Activated CD4-positive, alpha-beta memory T cell treated with anti-CD3 and anti-CD28 coated beads, Interleukin-2, amount 10 ng/mL, durations not matched to agents 7 days and 5 days (primary cell): ENCODE measurements at places on chromosomes 5 and 9. TPM values are rescaled to one million over a fixed set of nuclear protein-coding genes. Genes with fewer than 3 reads are reported as not detected.

Gene PLPPR1
- total RNA-seq: not detected

Gene PCDHB6
- not detected for total RNA-seq

Gene LHX3
- total RNA-seq: not detected

Gene CYSRT1
- total RNA-seq: 0.86 TPM

Gene FST
- total RNA-seq: not detected

Gene DBH
- not detected for total RNA-seq

DNA sequence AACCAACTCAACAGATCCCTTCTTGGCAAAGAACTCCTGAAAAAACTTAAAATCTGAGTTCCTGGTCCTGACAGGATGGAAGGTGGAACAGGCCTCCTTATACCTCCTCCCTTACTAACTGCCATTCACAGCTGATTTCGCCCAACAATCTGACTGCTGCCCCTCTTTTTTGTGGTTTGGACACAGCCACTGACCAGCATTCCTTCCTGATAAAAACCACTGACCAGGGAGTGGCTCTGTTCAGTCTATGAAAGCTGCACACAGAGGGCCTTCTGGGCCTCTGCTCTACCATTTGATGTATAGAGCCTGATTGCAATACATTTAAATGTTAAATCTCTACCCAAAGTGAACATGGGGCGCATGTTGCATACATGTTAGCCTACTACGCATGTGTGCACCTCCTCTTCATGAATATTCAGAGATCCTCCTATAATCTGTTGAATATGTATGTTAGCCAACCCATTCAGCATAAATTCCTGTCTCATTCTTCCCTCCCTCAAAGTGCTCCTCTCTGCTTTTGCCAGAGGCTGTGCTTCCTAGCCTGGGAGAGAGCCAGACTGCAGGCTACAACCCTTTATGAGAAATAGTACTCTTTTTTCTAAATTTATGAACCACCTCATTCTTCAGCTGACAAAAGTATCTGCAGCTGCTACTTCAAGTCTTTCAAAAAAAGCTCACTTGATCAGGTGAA is 93.7 kb upstream of the MRPS30 start:
- H3K27ac ChIP-seq: no peak overlapping the region
- no peaks in the 10 kb centered on the region for H3K4me1 ChIP-seq
- no peaks in the 10 kb centered on the region for H3K36me3 ChIP-seq
- DNase-seq: no peak
- no peaks in the 10 kb centered on the region for H3K27me3 ChIP-seq

DNA sequence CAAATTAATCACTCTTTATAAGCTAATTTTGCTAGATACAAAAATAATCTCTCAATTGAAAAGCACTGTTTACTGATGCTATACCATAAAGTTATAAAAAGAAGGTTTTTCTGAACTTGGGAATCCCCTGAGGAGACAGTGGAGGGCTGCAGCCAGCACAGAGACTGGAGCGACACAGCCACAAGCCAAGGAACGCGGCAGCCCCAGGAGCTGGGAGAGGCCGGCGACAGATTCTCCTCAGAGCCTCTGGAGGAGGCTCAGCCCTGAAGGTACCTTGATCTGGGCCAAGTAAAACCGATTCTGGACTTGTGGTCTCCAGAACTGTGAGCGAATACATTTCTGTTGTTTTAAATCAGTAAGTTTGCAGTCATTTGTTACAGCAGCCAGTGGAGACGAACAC is 3.7 kb downstream of the GFPT2 start:
- H3K4me1 ChIP-seq: peaks cover 4% of the 10 kb centered on the region
- H3K27me3 ChIP-seq: peaks cover 31% of the 10 kb centered on the region
- H3K36me3 ChIP-seq: no peaks in the 10 kb centered on the region
- H3K27ac ChIP-seq: no peak overlapping the region
- no peak overlapping the region for H3K4me3 ChIP-seq

DNA sequence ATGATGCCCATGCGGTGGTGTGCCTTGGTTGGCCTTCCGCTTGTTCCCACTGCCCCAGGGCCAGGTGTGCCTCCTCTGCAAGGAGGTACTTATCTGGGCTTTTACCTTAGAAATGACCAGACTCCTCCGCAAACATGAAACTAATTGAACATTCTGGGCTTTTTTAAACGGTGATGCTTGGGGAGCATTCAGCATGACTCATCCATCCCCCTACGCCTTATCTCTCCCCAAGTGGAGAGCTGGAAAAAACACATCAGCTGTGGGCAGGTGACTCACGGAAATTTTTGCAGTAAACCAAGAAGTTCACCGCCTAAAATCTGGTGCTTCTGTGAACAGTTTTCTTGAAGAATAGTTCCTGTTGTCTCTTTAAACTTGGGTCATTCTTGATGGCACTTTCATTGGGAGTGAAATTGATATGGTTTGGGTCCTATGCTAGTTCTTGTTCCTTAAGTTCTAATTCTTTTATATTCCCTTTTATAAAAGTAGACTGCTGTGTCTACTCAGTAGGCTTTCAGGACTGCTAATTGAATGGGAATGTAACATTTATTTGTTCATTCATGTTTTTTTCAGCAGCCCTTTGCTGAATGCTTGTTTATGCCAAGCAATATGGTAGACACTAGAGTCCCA is 39.6 kb downstream of the SFXN1 start:
- peak overlapping the region; percentile 64 for H3K4me3 ChIP-seq
- DNase-seq: peak; percentile 83
- H3K36me3 ChIP-seq: peaks cover 95% of the 10 kb centered on the region
- H3K27me3 ChIP-seq: no peaks in the 10 kb centered on the region
- peak overlapping the region; percentile 94 for H3K27ac ChIP-seq

DNA sequence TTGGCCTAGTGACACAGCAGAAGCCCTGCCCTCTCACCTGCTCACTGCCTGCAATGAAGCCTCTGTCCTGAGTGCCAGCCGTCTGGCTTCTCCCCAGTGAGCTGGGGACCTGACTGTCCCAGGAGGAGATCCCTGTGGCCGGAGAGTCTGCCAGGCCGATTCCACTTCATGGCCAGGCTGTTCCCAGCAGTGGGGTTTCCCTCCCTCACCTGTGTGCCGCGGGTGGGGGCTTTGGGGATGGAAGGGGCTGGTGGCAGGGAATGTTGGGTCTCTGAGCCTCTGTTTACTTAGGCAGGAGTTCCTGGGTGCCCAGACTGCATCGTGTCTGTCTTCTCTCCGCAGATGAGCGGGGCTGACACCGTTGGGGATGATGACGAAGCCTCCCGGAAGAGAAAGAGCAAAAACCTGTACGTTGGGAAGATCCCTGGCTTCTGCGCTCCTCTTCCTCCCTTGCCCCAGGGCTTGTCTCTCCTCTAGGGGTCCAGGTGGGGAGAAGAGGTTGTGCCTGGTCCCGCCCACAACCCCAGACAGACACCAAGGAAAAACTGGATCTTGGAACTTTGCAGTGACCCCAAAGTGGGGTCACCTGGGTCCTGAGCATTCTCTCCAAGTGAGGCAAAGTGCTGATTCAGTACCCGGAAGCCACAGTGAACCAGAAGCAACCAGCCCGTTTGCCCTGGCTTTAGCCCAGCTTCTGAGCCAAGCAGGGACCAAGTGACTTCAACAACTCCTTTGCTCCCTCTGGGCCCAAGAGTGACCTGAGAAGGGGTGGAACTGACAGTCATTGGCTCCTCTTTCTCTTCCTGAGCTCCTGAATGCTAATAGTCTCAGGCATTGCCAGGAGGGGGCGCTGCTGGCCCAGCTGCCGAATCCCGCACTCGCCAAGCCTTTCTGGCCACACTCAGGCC is 127.7 kb downstream of the RGS3 start:
- H3K4me1 ChIP-seq: peaks cover 48% of the 10 kb centered on the region
- peak; percentile 71 for DNase-seq
- H3K36me3 ChIP-seq: peaks cover 4% of the 10 kb centered on the region

- peaks cover 3% of the 10 kb centered on the region for H3K36me3 ChIP-seq
- peaks cover 31% of the 10 kb centered on the region for H3K4me1 ChIP-seq
These were observed 2.8 kb upstream of the WDR41 start for GRCh38 chr5:77494935-77495334.

DNA sequence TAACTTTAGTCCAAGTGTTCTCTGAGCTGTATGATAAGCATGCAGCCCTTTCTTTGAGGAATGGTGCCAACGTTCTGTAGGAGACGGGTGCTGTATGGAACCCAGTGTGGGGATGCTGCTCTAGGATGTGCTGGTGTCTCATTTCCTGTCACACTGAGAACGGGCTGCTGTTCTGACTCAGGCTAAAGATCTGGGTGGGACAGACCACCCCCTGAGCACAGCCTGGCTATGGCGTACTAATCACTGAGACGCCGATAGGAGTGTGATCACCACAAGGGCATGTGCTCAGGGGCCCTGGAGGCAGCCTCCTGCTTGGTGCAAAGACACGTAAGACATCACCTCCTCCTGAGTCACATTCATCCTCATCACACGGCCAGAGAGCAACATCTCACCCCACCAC is 240.4 kb downstream of the IRX2 start:
- H3K27ac ChIP-seq: no peak overlapping the region
- H3K4me3 ChIP-seq: no peak overlapping the region
- no peaks in the 10 kb centered on the region for H3K36me3 ChIP-seq
- DNase-seq: no peak
- H3K4me1 ChIP-seq: no peaks in the 10 kb centered on the region
- no peaks in the 10 kb centered on the region for H3K27me3 ChIP-seq

- no peak overlapping the region for H3K27ac ChIP-seq
- DNase-seq: no peak
- H3K36me3 ChIP-seq: no peaks in the 10 kb centered on the region
- no peak overlapping the region for H3K4me3 ChIP-seq
These were observed 17.2 kb downstream of the MORN5 start for GRCh38 chr9:122176916-122177315.

DNA sequence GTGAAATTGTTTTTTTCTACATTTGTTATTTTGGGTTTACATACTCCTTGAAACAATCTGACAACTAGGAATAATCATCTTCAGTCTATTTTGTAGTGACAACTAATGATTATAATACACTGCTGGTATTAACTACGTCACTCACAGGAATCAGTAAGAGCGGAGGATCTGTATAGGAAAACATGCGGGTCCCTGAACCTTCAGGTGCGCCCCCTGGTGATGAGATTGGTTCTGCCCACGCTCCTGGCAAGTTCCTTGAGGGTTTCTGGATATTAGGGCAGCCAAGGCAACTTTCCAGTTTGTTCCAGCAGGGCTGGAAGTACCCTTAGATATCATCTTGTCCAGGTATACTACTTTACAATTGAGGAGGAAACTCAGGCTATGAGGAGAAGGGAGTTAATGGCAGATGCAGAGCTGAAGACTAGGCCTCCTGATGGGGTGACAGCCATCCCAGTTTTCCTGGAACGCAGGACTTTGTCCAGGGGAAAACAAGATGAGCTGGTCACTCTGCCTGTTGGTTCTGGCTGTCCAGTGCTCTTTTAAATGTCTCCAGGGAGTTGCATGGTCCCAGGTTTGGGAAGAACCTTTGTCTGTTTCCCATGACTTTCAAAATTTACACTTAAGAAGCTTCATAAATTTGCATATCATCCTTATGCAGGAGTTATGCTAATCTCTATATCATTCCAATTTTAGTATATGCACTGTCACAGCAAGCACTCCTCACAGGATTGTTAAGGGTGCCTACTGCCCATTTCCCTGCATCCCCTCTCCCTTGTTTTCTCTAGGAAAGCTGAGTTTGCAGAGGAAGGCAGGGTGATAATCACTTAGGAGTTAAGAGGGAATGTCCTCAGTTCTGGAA is 14.9 kb upstream of the WNT8A start:
- no peaks in the 10 kb centered on the region for H3K27me3 ChIP-seq
- H3K27ac ChIP-seq: no peak overlapping the region
- H3K36me3 ChIP-seq: no peaks in the 10 kb centered on the region
- DNase-seq: peak; percentile 68
- H3K4me1 ChIP-seq: peaks cover 28% of the 10 kb centered on the region

DNA sequence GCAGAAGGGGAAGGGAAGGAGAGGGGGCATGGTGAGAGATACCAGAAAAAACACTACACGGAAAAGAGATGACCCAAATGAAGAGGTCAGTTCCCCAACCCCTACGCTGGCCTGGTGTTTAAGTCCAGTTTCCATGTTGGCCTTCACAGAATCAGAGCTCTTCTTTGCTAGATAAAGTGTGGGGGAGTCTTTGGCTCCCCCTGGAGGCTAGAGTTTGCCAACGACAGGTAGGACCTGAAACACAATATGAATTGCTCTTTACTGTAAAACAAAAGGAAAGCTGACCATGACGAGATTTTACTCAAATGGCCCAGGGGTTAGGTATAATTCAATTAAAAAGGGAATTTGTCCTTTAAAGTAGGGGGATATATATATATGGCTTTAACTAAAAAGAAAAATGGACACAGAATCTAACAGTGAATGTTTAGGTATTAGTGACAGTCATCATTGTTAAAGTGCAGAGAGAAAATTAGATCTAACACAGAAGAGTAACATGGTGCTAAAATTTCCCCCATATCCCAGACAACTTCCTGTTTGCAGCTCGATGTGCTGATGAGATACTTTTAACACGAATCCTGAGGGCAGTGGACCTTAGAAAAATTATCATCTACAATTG is 92.0 kb downstream of the SV2C start:
- peak; percentile 72 for DNase-seq
- H3K4me1 ChIP-seq: peaks cover 42% of the 10 kb centered on the region
- H3K4me3 ChIP-seq: peak overlapping the region; percentile 30

- no peak overlapping the region for H3K4me3 ChIP-seq
- DNase-seq: no peak
- no peak overlapping the region for H3K27ac ChIP-seq
- peaks cover 27% of the 10 kb centered on the region for H3K27me3 ChIP-seq
- H3K4me1 ChIP-seq: peaks cover 30% of the 10 kb centered on the region
These were observed 22.0 kb downstream of the MAST4 start for GRCh38 chr5:66617991-66618768.

DNA sequence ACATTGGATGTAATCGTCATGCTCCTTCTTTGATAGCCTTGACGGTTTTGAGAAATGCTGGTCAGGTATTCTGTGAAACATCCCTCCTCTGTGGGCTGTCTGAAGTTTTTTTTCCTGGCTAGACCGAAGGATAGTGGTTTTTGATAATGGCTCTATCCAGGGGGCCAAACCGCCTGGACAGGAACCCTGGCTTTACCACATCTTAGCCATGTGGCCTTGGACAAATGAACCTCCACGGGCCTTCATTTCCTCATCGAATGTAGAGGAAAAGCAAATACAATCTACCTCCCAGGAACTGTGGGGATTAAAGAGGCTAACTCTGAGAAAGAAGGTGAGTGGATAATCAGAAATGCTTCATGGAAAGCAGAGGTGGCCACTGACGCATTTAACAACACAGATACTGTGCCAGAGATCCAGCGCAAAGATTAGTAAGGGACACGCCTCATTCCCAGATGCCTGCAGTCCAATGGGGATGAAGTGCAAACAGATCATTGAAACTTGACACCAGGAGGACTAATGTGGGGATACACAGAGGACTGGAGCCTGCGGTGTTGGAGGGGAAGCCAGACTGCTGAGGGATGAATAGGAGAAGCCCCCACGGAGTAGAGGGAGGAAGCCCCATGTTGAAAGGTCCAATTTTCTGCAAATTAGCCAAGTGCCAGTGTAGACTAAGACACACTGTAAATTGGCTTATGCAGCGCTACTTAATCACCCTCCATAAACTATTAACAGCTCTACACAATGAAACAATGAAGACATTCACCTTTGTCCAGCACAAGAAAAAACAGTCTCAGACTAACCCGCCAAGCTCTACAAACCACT is 41.6 kb downstream of the MYO10 start:
- H3K4me1 ChIP-seq: no peaks in the 10 kb centered on the region
- H3K4me3 ChIP-seq: no peak overlapping the region
- H3K27ac ChIP-seq: no peak overlapping the region
- no peaks in the 10 kb centered on the region for H3K36me3 ChIP-seq
- no peak for DNase-seq
